ENCODE measurements at places on chromosomes 13 and 19.

DNA sequence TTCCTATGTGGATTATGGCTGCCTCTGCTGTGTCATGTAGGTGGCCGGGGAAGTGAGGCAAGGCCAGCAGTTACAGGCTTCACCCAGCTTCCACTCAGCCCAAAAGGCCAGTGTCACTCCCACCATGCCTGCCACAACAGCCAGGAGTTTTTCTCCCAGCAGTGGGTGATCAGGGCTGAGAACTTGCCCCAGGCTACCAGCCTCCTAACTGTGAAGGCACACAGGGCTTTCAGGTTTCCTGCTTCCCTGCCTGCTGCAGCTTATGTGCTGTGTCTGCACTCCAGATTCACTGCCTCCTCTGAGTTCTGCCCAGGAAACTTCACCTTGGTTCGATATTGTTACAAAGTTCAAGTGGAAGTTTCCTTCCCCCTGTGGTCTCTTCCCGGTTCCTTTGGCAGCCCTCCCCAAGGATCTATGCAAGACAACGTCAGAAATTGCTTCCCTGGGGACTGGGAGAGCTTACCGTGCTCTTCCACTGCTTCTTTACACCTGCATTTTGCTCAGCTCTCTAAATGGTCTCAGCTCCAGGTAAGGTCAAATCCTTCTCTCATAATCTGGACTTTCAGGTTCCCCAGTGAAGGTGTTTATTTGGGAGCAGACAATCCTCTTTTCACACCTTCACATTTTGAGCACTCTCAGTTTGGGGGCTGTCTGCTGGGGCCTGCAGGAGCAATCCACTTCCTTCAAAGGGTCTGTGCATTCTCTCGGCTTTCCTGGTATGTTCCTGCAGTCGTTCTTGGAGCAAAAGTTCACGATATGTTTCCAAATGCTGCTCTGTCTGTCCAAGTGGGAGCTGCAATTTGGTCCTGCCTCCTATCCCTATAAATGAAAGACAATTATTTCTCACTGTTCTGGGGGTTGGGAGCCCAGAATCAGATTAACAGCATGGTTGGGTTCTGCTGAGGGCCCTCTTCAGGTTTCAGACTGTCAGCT is 1730.1 kb upstream of the PRR20A start:
- no peak for DNase-seq

DNA sequence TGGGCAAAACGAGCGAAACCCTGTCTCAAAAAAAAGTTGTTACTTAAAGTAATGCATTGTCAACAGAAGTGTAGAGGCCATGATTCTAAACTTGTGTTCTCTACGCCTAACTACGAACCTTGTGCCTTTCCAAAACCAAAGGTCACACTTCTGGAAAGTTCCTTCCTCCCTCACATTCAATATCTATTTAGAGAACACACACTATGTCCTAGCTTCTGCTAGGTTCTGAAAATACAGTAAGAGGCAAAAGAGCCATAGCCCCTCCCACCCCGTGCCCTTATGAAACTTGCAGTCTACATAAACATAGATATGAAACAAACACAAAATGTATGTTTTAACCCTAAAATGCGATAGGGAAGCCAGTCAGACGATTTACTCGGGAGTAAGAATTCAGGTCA is 36.4 kb downstream of the RNF6 start:
- peak; percentile 3 for DNase-seq

DNA sequence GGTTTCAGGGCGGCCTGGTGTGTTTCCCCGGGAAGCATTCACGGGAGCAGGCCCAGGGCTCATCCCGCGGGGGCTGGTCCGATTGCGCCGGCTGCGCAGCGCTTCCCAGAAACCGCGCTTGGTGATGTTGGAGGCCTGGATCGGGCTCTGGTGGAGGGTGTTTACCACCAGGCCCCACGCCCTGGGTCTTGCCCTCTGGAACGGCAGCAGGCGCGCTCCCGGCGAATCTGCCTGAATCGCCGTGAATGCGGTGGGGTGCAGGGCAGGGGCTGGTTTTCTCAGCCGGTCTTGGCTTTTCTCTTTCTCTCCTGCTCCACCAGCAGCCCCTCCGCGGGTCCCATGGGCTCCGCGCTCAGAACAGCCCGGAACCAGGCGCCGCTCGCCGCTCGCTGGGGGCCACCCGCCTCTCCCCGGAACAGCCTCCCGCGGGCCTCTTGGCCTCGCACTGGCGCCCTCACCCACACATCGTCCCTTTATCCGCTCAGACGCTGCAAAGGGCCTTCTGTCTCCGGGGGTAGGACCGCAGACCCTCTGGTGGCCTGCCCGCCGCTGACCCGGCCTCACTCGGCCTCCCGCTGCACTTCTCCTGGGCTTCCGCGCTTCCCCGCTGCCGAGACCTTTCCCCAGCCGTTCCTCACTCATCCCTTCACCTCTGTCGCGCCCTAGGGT is 69.4 kb upstream of the GJB6 start:
- peak; percentile 2 for DNase-seq

DNA sequence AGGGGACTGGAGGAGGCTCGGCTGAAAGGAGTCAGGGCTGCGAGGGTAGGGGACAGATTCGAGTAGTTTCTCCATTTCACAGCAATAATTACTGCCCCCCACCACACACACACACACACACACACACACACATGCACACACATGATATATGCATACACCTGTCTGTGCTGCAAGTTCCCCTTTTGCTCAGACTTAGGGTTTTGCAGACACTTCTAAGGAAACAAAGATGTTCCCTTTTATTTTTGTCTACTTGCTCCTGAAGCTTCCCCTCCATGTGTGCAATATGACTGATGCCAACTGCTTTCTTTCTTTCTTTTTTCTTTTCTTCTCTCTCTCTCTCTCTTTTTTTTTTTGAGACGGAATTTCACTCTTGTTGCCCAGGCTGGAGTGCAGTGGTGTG is 13.4 kb downstream of the MBD3L2B start:
- no peak for DNase-seq

DNA sequence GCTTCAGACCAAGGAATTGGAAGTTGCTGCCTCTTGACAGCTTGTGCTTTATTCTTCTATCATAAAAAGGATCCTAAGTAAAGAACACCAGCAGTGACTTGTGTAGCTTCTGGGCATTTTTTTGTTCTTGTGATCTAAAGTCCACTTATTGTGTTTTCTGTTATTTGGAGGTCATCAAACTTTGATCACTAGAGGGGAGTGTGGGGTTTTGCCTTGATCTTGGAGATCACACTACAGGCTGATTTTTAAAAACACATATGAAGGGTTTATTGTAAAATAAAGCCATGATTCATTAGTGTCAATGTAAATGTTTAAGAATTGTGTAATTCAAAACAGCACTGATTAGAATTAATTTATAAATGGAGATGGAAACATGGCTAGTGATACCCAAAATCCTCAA is 328.7 kb upstream of the EDNRB start:
- DNase-seq = no peak

GRCh38 chr13:113852536-113853517 is 11.0 kb downstream of the GAS6 start:
- no peak for DNase-seq

GRCh38 chr13:110206185-110206584 is 100.8 kb downstream of the COL4A1 start:
- DNase-seq = no peak

GRCh38 chr13:110772091-110772984 is 58.8 kb downstream of the ING1 start:
- no peak for DNase-seq

- no peak for DNase-seq
Measured at GRCh38 chr19:48926909-48927308, 6.6 kb upstream of the DHDH start.

DNA sequence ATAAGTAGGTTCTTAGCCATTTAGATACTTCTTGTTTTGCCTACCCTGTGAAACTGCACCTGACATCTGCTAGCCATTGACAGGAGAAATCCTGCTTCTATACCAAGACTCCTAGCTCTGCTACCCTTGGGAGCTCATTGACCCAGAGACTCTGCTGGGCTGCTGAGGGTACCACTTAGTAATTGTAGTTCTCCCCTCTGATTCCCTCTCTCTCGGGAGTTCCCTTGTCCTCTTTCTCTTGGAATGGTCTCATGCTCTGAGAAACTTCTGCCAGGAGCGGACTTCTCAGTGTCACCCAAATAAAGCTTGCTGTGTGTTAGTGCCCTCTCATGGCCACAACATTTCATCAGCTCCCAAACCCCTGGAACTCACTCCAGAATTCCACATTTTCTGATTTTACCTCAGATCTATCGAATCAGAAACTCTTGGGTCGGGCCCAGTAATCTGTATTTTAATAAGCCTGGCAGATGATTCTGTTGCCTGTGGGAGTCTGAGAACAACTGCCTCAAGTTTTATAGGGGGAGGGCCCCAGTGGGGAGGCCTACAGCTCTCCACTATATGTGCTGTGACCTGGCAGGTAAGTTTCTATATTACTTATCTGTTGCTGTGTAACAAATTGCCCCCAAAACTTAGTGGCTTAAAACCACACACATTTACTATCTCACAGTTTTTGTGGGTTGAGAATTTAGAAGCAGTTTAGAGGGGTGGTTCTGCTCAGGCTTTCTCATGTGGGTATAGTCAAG is 221.1 kb downstream of the TDRD3 start:
- no peak for DNase-seq

- peak; percentile 39 for DNase-seq
Measured at GRCh38 chr19:23116802-23117571, at the start of gene ZNF730. ZNF730 (plus strand) TSS chr19:23117025; CDS start chr19:23117174, 149 bp downstream.

- no peak for DNase-seq
Measured at GRCh38 chr13:78816592-78816991, 157.6 kb upstream of the OBI1 start.

DNA sequence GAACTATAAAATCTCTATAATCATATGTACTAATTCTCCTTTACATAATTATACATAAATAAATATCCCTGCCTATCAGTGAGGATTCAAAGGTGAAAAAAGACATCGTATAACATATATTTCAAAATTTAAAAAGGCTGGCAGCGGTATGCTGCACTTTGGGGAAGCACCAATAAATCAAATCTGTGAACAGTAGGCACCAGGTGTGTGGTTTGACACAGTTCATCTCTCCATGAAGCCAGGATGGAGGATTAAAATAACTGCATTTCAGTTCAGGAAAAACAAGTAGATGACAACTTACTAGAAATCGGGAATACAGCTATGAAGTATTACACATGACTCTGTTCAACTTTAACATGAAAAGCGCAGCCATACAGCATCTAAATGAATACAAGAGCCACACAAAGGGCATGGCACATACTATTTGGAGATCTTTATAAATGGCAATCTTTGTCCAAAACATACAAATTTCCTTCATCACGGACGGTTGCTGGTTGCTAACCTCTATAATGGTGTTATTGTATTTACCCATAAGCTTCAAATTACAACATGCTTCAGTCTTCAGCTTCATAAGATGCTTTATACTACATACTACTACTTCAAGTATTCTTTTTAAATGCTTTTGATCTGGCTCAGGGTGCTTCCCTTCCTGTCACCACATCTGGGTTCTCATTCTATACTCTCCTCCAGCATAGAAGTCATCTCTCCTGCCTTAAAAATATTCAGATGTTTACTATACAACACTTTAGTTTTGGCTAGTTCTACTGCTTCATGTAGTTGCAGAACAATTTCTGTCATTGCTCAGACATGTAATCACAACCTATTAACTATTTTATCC is 128.7 kb downstream of the KLF12 start:
- DNase-seq = no peak

GRCh38 chr13:45296259-45296658 is 44.7 kb downstream of the TPT1 start:
- DNase-seq = no peak

- peak; percentile 35 for DNase-seq
Measured at GRCh38 chr13:79307866-79308298, 98.2 kb downstream of the RBM26 start.

DNA sequence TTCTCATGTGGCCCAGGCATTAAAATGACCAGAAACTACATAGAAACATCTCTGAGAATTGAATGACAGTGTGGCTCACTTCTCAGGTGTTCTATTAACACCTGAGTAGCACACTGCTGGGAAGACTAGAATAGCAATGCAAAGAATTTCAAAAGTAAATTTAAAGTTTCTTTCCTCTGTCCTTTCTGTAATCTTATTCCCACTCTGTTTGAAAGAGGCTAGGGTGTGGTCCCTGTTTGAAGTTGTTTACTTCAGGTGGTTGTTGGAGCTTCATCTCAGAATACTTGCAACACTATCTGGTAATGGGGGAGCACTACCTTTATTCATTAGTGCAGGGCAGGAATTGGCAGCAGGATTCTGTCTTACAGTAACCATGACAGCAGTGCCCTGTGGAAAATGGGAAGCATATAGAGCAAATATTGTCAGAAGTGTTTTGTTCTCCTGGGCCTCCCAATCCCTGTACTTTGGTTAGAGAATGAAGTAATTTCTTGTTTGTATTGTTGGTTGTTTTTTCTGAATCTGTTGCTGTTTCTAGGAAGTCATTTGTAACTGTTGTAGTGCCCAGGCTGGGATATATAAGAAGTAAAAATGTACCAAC is 1210.2 kb upstream of the ATXN8OS start:
- DNase-seq = no peak

GRCh38 chr19:35135389-35135909 is 590 bp upstream of the LGI4 start:
- peak; percentile 49 for DNase-seq

- no peak for DNase-seq
Measured at GRCh38 chr13:99614465-99614885, 113.2 kb downstream of the TM9SF2 start.

DNA sequence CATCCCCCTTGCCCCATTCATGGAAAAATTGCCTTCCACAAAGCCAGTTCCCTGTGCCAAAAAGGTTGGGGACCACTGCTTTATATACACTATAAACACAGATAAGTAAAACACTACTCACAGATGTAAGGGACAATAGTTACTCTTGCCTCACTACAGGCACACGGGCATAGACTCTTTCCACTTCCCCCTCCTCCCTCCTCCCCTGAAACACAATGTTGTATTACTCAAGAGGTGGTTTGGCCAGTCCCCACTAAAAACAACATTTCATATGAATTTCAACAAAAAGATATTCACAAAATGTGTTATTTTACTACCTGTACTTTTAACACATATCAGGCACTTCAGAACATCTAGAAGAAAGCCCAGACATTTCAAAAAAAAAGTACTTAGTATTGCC is 45.1 kb downstream of the EPSTI1 start:
- DNase-seq = no peak

DNA sequence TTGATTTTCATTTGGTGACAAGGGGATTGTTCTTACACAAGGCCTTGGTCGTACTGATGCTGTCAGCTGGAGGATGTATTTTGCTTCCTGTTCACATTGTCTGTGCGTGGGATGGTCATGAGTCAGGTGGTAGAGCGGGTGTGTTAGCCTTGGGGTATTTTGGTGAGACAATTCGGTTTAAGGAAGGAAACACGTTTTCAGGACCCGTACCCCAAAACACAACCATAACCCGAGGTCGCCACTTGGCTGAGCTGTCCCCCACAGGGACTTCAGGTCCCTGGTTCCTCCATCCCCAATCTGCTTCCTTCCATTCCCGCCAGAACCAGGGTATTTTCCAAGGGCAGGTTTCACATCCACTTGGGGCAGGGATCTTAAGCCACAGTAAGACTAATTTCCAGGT is 15.0 kb downstream of the MYO9B start:
- no peak for DNase-seq

DNA sequence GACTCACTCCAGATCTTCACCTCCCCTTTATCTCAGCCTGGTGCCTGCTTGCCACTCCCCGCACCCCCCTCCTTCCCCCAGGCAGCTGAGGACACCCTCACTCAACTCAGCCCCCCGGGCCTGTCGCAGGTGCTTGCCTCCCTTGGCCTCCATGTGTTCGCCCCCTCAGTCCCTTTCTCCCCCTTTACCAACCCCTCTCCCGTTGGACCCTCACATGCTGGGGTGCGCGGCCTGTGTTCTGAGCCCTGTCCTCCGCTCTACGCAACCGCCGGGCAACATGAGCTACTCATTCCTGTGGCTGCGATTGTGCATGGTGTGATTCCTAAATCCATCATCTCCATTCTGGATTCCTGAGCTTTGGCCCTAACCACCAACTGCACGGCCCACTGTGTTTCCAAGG is 5.1 kb downstream of the CHERP start:
- no peak for DNase-seq

- no peak for DNase-seq
Measured at GRCh38 chr13:49629947-49630346, 1.6 kb downstream of the ARL11 start.
